ENCODE measurements at places on chromosomes 3 and 15.

GRCh38 chr3:115286529-115287197, 139.6 kb upstream of the ZBTB20 start:
- DNase-seq, result no peak

DNA sequence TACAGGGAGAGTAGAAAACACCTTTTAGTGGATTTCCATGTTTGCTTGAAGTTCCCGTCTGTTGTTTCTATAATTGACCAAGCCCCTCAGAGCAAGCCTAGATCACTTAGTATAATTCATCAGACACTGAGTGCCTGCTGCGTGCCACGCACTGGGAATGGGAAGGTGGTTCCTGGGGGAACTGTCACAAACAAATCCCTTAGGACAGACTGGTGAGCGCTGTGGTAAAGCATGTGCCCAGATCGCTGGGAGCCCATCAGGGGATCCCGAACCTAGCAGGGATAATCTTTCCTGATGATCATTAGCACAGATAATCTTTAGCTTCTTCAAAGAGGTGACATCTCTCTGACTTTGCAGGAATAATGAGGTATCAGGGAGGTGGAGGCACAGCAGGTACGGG, 9.6 kb downstream of the MRPS11 start:
- no peak for DNase-seq

- no peak for DNase-seq
Observed at GRCh38 chr3:132783152-132783551, 60.9 kb upstream of the NPHP3 start.

DNA sequence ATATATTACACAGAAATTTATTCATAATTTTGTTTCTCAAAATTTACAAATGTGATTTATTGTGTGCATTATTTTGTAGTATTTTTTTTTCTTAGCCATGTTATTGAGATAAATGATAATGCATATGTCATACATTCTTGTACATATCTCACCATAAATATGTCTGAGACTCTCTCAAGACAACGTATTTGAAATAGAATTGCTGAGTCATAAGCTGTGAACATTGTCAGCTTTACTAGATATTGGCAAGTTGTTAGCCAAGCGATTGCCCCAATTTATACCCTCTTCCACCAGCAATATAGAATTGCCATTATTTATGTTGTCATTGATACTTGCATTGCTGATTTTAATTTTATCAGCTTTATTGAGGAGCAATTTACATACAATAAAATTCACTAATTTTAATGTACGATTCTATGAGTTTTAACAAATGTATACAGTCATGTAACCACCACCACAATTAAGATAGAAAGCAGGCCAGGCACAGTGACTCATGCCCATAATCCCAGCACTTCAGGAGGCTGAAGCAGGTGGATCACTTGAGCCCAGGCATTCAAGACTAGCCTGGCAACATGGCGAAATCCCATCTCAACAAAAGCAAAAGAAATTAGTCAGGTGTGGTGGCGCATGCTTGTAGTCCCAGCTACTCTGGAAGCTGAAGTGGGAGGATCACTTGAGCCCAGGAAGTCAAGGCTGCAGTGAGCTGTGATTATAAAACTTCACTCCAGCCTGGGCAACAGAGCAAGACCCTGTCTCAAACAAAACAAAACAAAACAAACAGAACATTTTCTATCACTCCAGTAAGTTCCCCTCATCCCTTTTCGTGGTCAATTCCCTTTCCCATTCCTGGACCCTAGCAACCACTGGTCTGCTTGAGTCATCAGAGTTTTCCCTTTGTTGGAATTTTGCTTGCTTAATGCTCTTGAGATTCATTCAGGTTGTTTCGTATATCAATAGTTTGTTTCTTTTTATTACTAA, 373.1 kb downstream of the MFSD1 start:
- DNase-seq, result no peak

DNA sequence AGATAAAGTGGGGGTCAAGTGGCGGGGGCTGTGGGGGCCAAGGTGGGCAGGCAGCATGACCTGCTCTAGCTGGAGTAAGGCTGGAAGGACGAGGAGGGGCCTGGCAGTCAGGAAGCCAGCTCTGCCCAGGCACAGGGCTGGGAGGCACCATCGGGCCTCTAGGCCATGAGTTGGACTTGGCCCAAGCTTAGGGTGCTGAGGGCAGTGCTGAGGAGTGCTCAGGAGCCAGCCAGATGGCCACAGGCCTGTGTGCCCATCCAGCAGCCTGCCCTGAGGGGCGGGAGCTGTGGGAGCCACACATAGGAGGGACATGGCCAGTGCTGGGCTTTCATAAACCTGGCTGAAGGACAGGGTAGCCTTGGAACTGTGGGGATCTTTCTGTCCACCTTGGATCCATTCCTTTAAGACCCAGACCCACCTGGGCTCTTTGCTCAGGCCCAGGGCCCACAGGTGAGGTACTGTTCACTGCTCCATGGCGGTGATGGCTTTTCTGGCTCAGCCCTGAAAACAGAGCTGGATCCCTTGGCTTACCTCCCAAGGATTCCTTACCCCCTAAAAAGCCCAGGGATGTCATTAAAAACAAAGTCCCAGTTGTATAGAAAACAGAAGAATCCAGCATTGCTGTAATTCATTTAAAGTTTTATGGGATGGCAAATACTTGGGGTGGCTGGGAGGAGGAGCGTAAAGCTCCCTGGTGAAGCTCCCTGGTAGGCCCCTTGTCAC, 137.0 kb downstream of the DNAJB8 start:
- DNase-seq, result no peak

GRCh38 chr3:160365869-160366522, 33.0 kb downstream of the IFT80 start:
- DNase-seq, result no peak

- no peak for DNase-seq
Observed at GRCh38 chr15:65982627-65983322, 113.5 kb downstream of the RAB11A start.

DNA sequence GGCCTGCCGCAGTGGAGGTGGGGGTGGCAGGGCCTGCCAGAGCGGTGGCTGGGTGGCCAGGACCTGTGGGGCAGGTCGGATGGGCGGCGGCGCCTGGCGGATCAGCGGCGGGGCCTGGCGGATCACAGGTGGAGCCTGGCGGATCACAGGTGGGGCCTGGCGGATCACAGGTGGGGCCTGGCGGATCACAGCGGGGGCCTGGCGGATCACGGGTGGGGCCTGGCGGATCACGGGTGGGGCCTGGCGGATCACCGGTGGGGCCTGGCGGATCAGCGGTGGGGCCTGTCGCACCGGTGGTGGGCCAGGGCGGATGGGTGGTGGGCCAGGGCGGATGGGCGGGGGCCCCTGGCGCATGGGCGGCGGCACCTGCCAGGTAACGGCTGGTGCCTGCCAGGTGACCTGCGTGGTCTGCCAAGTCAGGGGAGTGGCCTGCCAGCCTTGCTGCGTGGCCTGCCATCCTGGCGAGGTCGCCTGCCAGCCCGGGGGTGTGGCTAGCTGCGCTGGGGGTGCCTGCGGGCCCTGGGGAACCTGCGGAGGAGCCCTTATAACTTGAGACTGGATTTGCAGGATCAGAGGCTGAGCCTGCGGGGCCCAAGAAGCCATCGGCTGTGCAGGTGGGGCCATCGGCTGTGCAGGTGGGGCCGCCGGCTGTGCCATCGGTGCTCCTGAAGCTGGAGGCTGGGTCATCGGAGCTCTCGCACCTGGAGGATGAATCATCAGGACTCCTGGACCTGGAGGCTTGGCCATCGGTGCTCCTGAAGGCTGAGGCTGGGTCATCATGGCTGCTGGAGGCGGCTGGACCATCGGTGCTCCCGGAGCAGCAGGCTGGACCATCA, 1.3 kb downstream of the MAGEL2 start:
- DNase-seq, result no peak

- no peak for DNase-seq
Observed at GRCh38 chr15:87269566-87269965, 987.0 kb downstream of the NTRK3 start.

DNA sequence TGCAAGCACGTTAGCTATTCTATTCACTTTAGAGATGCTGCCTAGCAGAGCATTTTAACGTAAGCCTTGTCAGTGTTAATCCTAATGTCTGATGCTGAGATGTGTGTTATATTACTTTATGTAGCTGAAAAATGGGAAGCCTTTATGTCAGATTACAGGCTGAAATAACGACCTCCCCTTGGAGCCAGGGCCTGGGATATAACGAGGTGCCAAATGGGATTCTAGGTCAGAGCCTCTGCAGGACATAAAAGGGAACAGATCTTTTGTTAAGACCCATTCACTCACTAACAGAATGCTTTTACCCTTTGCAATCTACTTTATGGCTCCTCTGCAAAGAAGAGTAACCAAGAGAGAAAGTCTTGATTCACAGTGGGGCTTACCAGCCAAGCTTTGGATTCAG, 815.5 kb upstream of the CFAP20DC start:
- DNase-seq, result no peak

- no peak for DNase-seq
Observed at GRCh38 chr15:44295750-44296431, 7.4 kb downstream of the GOLM2 start.

- DNase-seq, result peak; percentile 10
Observed at GRCh38 chr3:71926262-71926600, 141.3 kb upstream of the PROK2 start.

DNA sequence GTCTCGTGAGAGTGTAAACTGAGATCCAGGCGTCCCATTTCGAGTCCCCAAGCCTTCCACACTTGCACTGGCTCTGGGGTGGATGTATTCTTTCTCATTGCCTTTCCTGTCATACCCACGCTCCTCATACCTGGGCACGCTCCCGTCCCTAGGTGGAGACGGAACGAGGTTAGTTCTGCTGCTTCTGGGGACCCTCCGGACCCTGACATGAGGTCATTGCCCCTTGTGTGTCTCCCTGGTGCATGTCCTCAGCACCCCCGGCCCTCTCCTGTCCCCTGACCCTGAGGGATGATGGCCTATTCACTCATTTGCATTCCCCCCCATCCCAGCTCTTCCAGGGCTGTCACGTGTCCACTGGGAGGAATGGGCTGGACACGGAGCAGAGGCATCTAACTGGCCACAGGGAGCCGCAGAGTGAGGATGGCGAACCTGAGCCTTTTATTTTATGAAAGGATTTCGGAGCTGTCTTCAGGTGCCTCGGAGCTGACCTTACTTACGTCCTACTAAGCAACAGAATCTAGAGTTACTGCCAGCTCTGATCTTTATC, 8.2 kb downstream of the NIPA1 start:
- no peak for DNase-seq

DNA sequence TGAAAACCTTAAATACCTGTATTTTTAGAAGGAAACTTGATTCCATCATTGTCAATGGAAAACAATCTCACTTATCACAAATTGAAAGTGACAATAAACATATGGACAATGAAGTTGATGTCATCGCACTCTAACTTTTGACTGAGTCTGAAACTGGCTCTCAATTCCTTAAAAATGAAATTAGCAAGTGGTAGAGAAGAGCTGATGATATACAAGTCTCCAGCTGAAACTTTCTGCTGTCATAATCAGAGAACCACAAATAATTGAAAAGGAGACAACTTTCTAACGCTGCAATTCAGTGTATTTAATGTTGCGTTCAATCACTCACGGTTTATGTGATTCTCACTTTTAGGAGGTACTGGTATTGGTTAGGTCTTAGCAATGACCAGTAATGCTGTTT, 37.5 kb downstream of the EPHB1 start:
- DNase-seq, result no peak

DNA sequence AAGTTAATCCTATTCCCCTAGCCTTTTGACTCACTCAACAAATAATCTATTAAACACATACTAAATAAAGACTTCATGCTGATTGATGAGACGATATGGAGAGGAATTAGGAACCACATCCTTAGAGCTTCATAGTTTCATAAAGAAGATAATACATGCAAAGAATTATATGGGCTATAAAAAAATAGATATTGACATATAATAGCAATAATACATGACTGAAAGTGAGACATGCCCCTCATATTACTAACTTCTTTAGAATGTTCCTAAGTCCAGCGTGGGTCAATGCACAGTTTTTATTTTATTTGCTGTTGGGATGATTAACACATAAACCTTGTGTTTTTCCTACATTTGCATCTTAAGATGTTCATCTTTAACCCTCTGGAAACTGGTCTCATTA, 32.2 kb downstream of the SUCNR1 start:
- no peak for DNase-seq

GRCh38 chr3:34072297-34072696, 273.9 kb downstream of the PDCD6IP start:
- DNase-seq, result no peak

- DNase-seq, result no peak
Observed at GRCh38 chr3:58576716-58577115, 475 bp downstream of the FAM107A start.

Measured in DND-41 (cell line).